ENCODE measurements at places on chromosomes 16 and 17.

DNA sequence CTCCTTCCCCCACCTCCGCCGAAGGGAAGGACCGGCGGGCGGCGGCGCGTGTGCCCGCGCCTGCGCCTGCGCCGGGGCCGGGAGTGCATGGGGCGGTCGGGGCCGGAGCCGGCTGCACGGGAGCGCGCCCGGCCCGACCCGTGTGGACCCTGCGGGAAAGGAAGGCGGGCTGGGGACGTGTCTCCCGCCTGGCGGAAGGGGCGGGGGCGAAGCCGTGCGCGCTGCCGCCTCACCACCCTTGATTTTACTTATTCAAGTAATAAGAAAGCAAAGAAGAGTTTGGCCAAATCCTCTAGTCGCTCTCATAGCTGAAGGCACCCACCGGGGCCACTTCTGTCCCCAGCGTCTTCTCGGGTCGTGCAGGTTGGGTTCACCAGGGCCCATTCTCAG lies 596 bp upstream of the PFN1 start:
- peak; percentile 79 for DNase-seq

- no peak for DNase-seq
These were observed 18.2 kb upstream of the NOS2 start for GRCh38 chr17:27818401-27819105.

GRCh38 chr17:16987066-16987829 lies 15.3 kb upstream of the TNFRSF13B start:
- no peak for DNase-seq

DNA sequence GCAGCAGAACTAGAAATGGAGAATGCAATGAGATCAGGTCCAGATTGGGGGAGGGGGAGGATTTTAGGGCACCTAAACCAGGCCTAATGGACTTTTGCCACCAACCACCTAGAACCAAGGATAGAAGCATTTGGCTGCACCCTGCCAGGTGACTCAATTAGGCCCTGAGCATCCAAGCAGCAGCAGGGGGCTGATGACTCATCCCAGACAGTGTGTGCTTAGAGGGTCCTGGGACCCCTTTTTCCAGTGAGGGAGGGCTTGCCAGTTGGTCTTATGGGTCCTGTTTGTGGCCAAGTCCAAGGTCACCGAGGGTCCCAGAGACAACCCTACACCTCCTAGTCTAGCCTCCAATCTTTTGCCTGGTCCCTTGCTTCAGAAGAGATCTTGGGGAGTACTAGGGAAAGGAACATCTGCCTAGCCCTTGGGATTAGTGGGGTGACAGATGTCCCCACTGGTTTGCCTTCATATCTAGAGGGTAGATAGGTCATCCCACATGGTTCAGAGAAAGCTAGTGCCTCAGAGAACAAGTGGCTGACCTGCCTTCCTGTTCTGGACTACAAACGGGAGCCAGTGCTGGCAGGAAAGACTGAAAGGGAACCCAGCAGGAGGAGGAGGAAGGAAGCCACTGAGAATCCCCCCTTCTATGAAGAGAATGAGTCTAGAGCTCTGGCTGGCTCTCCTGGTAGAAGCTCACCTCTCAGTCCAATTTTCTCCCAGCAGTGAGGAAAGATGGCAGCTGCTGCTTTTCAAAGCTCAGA lies 1.6 kb upstream of the TBKBP1 start:
- no peak for DNase-seq

GRCh38 chr16:333406-334094 lies 19.0 kb downstream of the AXIN1 start:
- no peak for DNase-seq

GRCh38 chr17:77516902-77517301 lies 376.1 kb downstream of the SEC14L1 start:
- no peak for DNase-seq

DNA sequence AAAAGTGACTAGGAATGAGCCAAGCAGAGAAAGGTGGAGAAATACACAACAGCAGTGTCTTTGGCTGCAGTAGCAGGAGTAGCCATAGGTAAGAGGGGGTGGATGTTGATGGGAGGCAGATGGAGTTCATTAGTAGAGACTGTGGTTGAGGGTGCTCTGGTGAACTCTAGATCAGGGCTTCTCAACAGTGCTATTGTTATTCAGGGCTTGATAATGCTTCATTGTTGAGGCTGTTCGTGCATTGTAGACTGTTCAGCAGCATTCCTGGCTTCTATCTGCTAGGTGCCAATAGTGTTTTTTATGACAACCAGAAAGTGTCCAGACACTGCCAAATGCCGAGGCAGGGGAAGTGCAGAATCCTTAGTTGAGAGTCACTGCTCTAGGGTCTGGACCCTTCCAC lies 3.6 kb downstream of the ALKBH5 start:
- no peak for DNase-seq

DNA sequence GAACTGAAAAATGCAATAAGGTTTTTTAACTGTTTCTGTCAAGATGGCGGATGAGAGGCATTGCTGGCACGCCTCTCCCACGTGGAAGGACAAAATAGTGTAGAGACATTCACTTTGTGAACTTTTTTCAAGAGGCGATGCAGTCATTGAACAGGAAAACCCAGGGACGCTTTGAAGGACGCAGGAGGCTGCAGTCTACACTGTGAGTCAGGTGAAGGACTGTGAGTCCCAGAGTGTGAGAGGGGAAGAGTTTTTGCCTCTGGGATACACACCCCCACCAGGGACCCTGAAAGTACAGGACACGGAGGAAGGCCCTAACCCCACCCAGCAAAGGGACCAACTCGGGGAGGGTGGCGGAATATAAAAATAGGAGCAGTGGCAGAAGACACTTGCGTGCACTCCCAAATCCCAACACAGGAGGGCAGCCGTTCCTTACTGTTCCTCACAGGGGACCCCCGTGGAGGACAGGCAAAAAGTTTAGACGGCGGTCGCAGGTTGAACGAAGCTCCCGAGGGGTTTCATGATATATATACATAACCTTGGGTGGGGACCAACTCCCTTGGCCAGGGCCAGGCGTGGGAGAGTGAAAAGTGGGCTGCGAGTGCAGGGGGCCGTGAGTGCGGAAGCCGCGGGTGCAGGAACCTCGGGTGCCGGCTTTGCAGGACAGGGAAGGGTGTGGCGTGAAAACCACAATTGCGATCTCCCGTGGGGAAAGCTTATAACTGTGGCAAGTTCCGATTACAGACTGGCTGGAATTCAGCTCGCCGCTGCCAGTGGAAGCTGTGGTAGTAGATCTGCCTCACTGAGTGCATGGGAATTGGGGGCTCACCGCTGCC lies 82.0 kb upstream of the ALOX12 start:
- DNase-seq: peak; percentile 78
